Activated naive CD8-positive, alpha-beta T cell treated with anti-CD3 and anti-CD28 coated beads for 36 hours (primary cell): ENCODE measurements at places on chromosomes 3 and 15.

- DNase-seq, result no peak
Observed at GRCh38 chr3:68984011-68984530, 29.4 kb downstream of the EOGT start.

DNA sequence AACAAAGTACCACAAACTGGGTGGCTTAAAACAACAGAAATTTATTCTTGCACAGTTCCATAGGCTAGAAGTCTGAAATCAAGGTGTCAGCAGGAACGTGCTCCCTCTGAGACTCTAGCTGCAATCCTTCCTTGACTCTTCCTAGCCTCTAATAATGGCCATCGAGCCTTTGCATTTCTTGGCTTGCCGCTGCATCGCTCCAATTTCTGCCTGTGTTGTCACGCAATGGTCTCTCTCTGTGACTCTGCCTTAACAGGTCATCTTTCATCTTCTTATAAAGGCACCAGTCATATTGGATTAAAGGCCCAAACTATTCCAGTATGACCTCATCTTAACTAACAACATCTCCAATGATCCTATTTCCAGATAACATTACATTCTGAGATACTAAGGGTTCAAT lies 61.0 kb upstream of the FNDC3B start:
- no peak for DNase-seq

- DNase-seq, result no peak
Observed at GRCh38 chr3:122924056-122924455, 103.5 kb downstream of the SEMA5B start.

GRCh38 chr3:194184801-194185200 lies 48.9 kb downstream of the HES1 start:
- DNase-seq, result no peak

DNA sequence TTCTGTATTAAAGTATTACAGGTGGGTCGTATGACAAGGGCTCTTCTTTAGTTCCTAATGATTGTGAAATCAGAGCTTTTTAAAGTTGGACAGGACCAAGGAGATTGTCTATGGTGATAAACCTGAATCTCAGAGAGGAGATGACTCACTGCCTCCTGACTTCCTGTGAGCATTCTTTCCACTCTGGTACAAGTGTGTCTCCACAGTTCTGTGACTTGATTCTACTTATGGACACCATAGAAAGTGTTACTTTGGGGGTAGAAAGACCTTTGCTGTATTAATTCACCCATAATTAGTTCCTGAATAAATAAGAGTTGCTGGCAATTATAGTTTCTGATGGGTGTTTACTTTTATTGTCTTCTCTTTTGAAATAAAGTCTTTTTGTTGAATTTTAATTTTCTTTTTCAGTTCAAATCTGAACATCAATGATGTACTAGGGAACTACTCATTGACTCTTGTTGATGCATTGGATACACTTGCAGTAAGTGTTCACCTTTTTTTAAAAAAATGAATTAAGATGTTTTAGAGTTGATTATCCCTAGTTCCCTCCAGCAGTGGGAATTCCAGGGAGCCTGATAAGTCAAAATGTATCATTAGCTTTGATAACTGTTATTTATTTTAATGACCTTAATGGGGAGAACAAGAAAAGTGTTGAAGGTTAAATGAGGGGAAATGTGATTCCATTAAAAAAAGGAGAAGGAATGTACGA lies 7.4 kb downstream of the EDEM1 start:
- no peak for DNase-seq
